ENCODE measurements at places on chromosomes 11 and 22.

DNA sequence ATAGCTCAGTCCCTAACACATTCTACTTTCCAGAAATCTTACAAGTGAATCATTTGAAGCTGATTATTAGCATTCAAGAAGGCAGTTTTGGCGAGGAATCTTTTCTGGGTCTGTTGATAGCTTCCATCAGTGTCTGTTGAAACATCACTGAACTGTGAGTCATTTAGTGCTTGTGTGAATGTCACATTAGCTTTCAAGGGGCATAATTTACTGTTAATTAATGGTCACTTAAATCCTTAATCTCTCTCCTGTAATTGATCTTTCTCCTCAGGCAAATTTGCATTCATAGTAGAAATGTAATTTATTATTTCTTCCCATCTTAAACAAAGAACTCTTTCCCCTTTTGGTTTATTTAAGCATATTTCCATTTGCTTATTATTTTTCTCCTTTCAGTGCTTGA, 2.6 kb downstream of the HTR3B start:
- DNase-seq: no peak

DNA sequence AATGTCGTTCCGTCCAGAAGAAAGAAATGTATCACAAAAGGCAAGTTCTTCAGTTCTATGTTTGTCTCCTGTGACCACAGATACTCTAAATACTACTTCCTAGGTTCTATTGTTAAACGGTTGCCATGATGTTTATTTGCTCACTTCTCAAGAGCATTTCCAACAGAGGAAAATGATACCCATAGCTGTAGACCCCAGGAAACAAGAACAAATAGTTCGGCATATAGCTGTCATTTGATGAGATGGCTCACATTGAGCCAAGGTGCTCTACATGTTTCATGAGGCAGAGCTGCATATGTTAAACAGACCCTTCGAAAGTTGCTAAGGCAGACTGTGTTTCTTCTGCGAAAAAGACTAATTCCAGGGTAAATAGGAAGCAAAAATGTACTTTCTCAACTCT, 15.4 kb upstream of the ANGPTL5 start:
- no peak for DNase-seq

DNA sequence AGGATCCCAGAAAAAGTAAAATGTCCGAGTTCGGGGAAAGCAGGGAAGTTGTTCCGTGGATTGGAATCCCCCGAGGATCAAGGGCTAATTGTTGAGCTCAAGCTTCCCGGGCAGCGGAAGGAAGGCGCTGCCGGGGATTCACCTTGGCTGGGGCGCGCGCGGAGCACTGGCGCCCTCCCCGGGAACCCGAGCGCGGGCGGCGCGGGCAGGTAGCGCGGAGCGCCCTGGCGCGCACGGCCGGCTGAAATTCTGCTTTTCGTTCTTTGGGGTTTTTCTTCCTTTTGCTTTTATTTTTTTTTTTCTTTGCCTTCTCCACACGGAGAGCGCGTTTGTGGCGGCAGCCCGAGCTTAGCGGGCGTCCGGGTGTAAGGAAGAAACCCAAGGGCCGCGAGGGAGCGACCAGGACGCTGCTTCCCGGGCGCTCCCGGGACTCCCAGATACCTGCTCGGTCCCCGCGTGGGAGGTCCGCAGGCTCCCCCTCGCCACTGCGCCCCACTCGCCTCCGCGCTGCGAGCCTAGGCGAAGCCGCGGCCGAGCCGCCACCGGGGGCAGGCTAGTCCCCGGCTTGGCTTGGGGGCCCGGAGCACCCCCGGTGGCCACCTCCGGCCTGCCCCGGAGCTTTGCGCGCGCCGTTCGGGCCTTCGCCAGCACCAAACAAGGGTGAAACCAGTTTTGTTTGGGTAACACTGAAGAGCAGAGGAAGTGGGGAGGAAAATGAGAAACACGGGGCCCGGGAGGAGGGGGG, 4.8 kb upstream of the IGF2 start:
- no peak for DNase-seq

DNA sequence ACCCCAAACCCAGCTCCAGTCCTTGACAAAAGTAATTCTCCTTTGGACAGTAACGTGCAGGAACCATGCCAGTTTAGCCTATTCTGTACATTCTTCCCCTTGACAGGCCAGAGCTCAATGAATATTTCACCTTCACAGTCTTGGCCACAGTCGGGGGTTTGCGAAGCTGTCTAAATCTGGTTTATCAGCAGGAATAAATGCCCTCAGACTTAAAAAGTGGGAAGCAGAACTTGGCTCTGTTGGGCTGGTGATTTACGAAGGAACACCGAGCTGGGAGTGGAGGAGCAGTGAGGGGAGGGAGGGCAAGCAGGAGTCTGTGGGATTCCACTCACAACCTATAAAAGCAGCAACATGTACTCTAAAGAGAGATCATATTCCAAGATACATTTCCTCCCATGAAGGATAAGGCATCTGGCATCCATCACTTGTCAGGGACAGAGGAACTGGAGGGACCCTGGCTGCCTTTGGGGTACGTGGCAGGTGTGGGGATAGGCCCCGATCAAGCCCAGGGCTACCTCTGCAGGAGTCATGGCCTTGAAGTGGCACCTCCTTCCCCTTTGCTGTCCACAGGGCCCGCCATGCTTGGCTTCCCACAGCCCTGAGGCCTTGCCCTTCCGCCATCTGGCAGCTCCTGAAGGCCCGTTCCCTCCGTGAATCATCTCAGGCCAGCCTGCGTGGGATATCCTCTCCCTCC, 154.3 kb downstream of the ADAMTS15 start:
- DNase-seq: no peak

All from CD4-positive, alpha-beta T cell treated with Interleukin-6 at 100 ng/mL for 8 hours (primary cell).